ENCODE measurements at places on chromosomes 5 and 9.

DNA sequence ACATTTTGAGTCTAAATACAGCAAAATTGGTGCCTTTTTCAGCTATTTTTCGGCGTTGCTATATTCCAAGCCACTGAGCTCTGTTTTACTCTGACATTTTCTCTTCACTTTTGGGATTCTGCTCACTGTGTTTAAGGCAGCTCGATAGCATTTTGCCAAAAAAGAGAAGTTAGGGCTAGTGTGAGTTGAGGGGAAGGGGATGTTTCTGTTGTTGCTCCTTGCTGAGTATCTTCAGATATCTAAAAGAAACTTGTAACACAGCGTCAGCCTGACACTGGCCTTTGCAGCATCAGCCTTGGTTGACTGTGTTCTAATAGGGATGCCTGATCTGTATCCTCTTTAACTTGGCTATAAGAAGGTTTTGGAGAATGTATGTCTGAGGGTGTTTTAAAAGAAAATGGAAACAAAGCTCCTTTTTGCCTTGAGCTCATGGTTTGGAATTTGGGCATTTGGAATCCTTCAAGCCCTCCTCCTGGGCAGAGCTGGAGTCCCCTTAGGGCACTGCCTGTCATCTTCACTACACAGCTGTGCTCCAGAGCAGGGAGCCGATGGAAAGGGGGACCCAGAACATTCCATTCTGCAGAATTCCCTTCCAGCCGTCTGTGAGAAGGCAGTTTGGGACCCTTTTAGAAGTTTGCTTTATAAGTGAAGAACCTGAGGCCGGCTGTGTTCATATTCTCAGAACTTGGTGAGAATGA is 63.0 kb downstream of the EXOSC2 start:
- DNase-seq: no peak

DNA sequence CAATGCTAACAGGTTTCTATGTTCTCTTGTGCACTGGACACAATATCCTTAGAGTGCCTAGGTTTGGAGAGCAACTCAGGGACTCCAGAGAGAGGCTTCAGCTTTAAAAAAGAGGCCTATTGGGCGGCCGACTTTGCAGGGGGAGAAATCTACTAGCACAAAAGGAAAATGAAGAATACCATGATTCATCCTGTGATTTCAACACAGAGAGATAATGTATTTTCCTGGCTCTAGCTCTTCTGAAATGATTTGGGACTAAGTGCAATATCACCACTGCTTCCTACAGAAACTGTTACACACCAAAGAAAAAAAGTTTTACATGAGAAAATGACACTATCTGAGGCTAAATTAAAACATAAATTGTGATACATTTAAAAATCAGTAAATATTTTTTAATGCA is 146.1 kb upstream of the TSLP start:
- DNase-seq: no peak

GRCh38 chr5:174011441-174011840 is 22.5 kb downstream of the C5orf47 start:
- DNase-seq: no peak

DNA sequence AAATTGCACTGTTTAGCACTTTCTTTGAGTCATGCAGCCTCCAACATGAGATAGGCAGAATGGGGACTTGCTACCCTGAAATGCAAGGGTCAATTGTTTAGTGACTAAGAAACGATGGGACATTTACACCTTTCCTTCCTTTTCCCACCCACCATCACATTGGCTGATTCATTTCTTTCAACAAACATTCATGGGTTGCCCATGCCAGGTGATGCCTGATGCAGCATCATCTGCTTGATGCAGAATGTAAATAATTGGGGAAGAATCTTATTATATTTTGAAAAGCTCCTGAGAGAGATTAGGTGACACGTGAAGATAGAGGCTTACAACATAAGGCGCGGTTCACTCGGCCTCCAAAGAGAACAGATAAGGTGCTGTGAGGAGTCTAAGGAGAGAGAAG is 4.5 kb upstream of the TRMT10B start:
- no peak for DNase-seq

DNA sequence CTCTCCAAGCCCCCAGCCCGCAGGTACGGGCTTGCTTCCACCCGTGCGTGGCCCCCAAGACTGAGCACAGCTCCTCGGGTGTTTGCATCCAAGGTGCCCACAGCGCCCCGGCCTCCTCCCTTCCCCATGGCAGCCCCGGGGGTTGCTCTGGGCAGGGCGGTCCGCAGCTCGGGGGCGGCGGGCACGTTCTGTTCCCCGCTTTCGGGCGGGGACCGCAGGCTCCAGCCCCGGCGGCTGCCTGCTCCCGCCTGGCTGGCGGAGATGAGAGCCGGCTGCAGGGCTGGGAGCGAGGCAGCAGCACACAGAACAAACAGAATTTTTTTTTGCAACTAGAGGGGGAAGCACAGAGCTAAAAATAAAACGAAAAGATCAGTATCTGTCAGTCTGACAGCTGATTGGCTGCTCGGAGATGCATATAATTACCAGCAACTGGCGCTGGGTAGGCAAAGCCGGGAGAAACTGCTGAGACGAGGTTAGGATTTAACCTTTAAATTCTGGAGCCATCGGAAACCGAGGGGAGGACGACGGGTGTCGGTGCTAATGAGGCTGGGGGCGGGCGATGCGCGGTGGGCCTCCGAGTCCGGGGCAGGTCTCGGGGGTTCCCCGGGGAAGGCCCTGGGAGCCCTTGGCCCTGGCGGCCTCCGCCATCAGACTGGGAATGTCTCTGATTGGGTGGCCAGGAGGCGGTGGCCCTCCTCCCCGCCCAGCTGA is 142.7 kb upstream of the IER5L start:
- peak; percentile 68 for DNase-seq

GRCh38 chr9:33778700-33779351 is 16.5 kb upstream of the PRSS3 start:
- peak; percentile 47 for DNase-seq

GRCh38 chr9:13228431-13228830 is 51.1 kb downstream of the MPDZ start:
- DNase-seq: no peak

DNA sequence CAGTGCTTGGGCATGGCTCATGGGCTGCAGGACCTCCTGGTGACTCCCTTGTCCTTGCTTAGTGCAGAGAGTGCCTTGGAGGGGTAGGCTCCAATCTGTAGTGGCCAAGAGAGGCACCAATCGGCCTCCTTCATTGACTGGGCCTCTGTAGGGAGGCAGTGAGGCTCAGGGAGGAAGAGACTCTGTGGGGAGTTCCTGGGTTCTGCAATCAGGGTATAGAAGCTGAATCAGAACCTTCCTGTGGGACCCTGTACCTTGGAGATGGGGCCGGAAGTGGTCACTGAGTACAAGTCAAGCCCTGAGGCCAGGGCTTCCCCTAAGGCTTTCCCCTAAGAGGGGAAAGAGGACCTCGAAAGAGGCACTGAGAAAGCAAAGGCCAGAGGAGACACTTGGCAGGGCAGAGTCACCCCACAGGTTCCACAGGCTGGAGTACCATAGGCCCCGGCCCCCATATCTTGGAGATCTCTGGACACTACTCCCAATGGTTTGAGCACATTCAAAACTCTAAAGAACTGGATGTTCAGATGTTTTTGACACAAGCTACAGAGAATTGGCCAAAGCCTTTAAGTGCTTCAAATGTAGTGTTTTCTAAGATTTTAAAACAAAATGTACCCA is 190.5 kb downstream of the HSPA4 start:
- no peak for DNase-seq

GRCh38 chr9:99326917-99327189 is 104.8 kb downstream of the SEC61B start:
- DNase-seq: no peak

DNA sequence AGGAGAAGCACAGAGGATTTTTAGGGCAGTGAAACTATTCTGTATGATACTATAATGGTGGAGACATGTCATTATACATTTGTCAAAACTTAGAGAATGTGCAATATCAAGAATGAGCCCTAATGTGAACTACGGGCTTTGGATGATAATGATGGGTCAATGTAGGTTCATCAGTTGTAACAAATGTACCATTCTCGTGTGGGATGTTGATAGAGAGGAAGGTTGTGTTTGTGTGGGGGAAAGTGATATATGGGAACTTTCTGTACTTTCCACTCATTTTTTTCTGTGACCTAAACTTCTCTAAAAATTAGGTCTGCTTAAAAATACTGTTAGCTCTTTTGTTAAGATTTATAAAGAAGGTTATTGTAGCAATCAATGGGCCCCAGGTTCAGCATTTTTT is 138.9 kb downstream of the SPATA31D1 start:
- DNase-seq: no peak

DNA sequence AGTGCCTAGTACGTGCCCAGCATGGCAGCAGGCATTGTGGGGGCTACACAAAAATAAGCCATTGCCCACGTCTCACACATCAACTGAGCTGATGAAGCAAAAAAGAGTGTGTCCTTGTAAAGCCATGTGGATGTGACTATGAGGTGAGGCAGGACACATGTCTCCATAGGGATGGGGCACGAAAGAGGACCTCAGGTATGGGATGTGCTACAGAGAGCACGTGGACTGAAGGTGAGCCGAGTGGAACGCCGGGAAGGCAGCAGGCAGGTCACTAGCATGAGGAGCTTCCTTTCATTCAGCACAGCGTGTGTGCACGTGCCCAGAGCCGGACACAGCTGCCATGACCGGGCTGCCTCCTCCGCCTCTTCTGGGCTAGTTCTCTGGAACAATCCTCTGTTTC is 429.8 kb downstream of the SPOCK1 start:
- no peak for DNase-seq

GRCh38 chr9:94645901-94646300 is 6.6 kb upstream of the FBP1 start:
- DNase-seq: no peak

DNA sequence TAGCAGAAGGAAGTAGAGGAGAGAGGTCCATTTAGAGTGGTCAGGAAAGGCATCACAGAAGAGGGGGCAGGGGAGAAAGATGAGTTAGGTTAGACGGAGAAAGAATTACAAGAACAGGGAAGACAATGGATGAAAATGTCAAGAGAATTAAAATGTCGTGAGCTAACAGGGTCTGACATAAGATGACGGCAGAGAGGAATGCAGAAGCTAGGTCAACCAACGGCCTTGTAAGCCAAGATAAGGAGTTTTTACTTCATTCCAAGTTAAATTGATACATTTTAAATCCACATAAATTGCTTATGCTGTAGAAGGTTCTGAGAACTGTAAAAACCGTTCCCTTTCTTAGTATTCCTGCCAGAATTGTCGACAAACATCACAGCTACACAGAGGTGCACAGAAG is 896.9 kb upstream of the DMAC1 start:
- DNase-seq: no peak

GRCh38 chr9:35448496-35448895 is 41.4 kb upstream of the RUSC2 start:
- DNase-seq: no peak

GRCh38 chr9:96236854-96237550 is 65.0 kb downstream of the HSD17B3 start:
- no peak for DNase-seq

- no peak for DNase-seq
These were observed 197.4 kb downstream of the WDR70 start for GRCh38 chr5:37576552-37576951.

DNA sequence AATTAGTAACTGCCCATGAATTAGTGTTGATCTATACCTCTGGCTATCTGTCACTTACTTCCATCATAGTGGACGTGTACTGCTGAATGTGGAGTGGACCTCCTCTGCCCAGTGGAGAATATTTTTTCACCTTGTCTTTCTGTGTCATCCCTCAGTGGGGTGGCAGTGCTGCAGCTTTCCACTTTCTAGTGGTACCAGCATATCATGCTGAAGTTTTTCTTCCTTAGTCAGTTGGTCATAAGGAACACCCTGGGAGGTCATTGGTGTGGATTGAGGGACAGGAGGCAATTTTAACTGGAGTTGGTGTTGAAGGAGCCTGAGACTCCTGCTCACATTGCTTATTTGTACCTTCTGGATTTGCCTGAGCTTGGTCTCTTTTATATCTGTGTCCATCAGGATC is 151.7 kb upstream of the ANKH start:
- DNase-seq: no peak

DNA sequence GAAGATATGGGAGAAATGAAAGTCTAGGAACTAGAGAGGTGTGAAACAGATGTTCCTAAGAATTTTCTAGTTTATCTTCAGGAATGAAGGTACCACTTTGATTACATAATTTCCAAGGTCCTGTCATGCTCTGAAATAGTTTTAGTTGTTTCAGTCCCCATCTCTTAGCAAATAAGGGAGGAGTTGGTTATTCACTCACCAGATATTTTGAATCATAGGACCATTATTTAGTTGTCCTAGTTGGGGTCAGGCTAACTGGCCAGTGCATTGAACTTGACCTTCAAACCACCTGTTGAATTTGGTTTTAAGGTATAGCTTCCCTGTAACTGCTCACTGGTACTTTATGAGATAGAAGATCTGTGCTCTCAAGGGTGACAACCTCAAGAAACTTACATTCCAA is 53.9 kb upstream of the TNFAIP8 start:
- no peak for DNase-seq

DNA sequence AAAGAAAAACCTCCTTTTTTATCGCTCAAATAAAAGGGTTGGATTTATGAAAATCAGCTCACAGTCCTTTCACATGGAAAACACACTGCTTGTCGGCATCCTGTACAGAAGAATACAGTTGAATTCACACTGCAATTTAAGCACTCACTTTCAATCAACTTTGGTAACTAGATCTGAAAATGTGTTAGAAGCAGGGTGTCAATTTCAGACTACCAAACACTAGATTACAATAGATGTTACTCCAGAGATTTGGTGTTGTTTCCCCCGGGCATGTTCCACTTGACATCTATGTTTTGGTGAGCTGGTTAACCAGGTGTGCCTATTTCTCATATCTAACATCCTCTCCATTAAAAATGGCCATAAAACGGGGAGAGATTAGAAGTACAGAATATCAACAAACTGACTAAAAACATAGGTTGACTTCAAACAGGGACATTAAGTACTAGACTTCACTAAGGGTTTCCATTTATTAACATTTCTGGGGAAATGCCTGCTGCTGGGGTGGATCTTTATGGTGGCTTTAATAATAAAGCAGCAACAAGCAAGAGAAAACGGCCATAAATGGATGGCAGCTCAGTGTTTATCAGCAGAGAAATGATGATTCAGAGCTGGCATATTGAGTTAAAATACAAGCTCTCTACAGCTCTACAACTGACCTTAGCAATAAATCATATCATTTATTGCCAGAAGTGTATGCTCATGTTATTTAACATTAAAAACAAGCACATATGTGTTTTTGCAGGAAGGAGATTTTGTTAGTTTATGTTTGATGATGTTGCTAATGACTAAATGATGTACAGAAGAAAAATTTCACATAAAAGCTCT is 158.8 kb downstream of the SLF1 start:
- no peak for DNase-seq

DNA sequence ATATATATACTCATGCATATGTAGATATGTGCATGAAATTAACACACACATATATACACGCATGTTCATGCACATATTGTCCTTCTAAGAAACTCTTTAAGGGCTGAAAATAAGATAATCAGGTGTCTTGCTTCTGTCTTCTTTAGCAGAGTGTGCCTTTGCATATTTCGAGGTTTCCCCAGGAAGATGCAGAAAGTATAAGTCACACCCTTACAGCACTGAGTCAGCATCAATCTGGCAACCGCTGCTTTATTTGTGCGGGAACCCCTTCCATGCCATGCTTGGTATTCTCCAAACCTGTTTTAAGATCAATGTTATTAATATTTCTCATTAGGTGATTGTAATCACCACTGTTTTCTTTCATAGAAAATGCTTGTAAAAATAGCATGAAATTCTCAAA is 557.9 kb downstream of the CAAP1 start:
- DNase-seq: no peak

Data from CD4-positive, alpha-beta T cell treated with Interleukin-6 for 4 hours (primary cell).